ENCODE measurements at places on chromosomes 13 and 19. TPM values are rescaled to one million over a fixed set of nuclear protein-coding genes. Genes with fewer than 3 reads are reported as not detected.

ZNF607 gene
- 7.3 TPM for total RNA-seq

ZNF547 gene
- 1.7 TPM for total RNA-seq

KASH5 gene
- not detected for total RNA-seq

ACP5 gene
- total RNA-seq = not detected

DAND5 gene
- total RNA-seq = 0.18 TPM

PDS5B gene
- total RNA-seq = 12.6 TPM

DMKN gene
- total RNA-seq = 85.4 TPM

CNN1 gene
- 34.3 TPM for total RNA-seq

ZNF442 gene
- total RNA-seq = 7.7 TPM

PSG7 gene
- 31.0 TPM for total RNA-seq

- peak; percentile 21 for DNase-seq
Measured at GRCh38 chr13:74040200-74040599, 94.0 kb downstream of the KLF12 start.

- no peak for DNase-seq
Measured at GRCh38 chr19:9935506-9936325, 599 bp downstream of the OLFM2 start.

- no peak for DNase-seq
Measured at GRCh38 chr13:28001837-28002473, 13.5 kb upstream of the URAD start.

DNA sequence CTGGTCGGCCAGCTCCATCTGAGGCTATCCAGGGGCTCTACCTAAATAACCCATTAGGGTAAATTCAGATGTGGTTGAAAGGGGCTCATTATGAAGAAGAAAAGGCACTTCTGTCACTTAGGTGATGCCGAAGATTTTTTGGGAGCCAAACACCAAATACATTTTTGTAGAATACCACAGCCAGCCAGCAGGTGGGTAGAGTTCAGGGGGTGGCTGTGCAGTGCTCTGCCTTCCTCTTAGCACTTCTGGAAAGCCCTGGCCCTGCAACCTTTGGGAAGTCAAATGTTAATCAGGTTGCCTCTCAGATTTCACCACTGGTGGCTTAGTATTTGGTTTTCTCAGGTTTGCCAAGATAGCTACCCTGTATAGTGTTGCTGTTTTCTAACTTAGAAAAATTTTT is 18.5 kb upstream of the GPR18 start:
- no peak for DNase-seq

DNA sequence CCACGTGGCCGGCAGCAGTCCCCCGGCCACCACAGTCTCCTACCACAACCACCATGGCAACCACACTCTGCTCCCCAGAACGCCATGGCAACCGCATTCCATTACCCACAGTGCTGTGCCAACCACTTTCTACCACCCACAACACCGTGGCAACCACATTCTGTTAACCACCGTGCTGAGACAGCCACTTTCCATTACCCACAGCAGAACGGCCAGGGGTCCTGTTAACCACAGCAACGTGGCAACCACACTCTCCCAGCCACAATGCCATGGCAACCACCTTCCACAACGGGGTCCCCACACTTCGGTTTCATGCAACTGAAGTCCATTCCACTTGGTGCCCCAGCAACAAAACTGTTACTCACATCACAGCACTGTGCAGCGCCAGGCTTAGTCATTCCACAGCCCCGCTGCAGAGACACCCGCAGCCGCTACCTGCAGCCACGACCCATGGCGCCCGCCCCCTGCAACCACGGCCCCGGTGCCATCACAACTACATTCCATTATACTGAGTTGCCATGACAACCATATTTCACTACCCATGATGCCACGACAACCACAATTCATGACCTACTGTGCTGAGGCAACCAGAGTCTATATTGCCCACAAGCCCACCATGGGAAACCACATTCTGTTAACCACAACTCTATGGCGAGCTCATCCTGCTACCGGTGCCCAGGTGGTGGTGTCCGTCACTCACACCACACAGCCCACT is 10.0 kb downstream of the DPF1 start:
- no peak for DNase-seq

DNA sequence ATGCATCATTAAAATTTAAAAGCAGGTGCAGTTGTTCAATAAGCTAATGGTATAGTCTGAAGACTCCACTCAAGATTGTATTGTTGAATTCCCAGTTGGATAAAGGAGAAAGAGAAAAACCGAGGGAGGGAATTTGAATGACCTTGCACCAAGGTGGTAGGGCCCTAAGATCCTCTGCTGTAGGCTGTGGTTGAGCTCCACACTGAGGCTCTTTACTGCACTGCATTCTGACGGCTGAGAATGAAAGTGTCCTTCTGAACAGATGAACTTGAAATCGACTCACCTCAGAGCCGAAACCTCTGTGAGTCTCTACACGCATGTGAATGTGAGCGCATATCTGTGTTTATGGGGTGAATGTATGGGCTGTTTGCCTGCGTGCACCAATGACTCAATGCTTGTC is 388.9 kb upstream of the DACH1 start:
- DNase-seq = no peak

- no peak for DNase-seq
Measured at GRCh38 chr13:102680133-102680717, 14.6 kb downstream of the METTL21C start.

- DNase-seq = peak; percentile 88
Measured at GRCh38 chr13:113083402-113084061, 22.1 kb upstream of the F7 start.

- DNase-seq = no peak
Measured at GRCh38 chr19:28358633-28359032, 854.3 kb downstream of the UQCRFS1 start.

DNA sequence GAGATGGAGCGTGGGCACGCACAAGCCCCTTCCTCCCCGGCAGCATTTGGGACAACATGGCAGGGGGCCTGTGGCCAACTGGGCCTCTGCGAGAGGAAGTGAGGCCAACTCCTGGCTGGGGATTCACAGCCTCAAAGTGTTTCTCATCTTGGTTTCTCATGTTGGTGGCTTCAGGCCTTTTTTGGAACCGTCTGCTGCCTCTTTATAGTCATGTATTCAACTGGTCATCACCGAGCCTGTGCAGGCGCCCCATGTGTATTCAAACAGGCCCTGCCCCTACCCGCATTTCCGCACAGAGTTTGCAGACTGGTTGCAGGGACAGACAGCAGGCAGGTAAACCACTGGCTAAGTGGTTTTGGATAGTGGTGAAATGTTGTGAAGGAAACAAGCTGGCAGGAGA is 17.3 kb upstream of the RELB start:
- DNase-seq = no peak

- no peak for DNase-seq
Measured at GRCh38 chr19:34664168-34664567, 12.8 kb downstream of the SCGB2B2 start.

DNA sequence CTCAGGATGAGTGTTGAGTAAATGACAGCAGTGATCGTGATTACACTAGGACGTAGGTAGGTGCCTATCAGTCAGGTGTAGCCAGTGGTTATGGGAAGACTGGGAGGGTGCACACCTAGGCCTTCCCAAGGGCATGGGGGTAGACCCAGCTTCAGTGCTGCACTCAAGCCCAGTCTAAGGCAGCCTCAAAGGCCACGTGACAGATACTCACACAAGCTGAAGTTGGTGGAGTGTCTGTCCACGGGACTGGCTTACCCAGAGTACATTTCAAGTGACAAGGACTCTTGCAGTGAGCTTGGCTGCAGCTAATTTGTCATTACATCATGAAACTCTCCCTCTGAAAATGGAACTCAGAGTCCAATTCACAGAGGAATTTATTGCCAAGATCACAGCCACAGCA is 118.3 kb downstream of the SHISA2 start:
- DNase-seq = no peak

DNA sequence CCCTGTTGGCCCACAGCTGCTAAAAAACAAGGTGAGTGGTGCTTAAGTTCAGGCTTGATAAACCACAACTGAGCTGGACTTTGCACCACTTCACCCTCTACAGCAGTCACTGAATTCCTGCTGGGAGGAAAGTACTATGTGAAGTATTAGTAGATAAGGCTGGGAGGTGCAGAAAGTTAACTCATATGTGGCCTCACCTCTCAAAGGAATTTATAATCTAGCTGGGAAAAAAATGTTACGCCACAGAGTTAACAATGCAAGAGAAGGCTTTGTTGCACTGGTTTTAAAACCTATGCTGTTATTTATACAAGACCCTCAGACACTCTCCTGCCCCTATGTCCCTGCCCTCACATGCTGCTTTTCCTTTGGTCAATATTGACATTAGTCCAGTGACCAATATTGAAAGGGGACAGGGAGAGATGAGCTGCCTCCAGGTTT is 60.9 kb downstream of the LIG4 start:
- DNase-seq = no peak

GRCh38 chr13:77751513-77752456 is 54.3 kb downstream of the SLAIN1 start:
- peak; percentile 84 for DNase-seq

GRCh38 chr19:3324405-3324856 is 42.0 kb upstream of the NFIC start:
- DNase-seq = no peak

DNA sequence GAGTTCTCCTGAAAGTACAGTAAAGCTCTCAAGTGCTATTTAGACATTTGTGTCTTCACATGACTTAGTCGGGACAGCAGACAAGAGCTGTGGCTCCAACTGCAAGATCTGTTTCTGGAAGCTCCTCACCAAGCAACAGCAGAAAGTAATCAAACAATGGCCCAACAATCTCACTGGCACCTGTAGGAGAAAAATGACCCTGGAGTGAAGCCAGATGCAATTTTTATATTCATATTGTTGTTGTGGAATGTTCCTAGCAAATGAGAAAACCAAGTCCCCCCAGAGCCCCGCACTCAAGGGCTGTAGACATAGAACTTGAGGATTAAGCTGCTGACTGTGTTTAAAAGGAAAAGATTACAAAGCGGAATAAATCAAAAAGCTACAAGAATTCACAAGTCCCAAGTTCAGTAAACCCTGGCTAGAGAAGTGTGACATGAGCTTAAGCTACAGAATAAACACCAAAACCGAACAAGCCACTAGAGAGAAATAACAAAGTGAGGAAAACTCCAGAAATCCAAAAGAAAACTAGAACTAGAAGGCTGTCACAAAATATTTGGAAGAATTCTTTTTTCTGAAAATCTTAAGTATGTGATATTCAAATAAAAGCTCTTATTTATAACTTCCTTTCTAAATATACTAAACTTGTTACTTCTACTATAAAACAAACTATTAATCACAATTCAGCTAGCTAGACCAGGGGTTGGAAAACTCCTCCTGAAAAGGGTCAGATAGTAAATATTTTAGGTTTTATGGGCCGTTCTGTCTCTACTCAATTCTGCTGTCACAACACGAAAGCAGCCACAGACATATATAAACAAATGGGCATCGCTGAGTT is 454.5 kb downstream of the SUCLA2 start:
- no peak for DNase-seq

- DNase-seq = peak; percentile 23
Measured at GRCh38 chr13:30113551-30113950, 193.8 kb downstream of the KATNAL1 start.

DNA sequence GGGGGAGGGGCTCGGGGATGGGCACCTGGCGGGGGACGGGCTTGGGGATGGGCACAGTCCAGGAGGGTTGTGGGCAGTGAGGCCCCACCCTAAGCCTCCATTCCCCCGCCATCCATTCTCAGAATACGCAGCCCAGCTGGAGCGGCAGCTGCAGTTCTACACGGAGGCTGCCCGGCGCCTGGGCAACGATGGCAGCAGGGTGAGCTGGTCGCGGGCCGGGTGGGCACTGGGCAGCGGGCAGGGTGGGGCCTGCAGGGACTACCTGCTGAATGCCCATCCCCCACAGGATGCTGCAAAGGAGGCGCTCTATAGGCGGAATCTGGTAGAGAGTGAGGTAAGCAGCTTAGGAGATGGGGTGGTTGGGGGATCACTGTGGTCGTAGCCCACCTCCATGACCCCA is 8.3 kb downstream of the PODNL1 start:
- DNase-seq = no peak

DNA sequence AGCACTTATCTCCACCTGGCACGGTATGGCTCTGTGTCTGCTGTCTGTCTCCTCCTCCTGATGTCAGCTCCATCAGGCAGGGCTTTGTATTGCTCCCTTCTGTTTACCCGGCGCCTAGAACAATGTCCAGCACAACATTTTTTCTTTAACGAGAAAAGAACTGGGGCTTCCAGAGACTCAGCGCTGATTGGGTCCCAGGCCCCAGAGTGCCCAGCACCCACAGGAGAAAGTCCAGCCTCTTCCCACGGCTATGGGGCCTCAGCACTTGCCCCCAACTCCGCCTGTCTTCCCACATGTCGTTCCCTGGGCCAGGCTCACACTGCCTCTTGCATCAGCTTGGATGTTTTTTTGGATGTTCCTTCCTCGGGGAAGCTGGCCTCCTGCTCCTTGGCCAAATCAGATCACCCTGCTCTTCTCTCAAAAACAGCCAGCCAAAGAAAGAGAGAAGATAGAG is 6.9 kb downstream of the MYPOP start:
- no peak for DNase-seq

- no peak for DNase-seq
Measured at GRCh38 chr19:5018224-5019015, 49.5 kb downstream of the KDM4B start.

DNA sequence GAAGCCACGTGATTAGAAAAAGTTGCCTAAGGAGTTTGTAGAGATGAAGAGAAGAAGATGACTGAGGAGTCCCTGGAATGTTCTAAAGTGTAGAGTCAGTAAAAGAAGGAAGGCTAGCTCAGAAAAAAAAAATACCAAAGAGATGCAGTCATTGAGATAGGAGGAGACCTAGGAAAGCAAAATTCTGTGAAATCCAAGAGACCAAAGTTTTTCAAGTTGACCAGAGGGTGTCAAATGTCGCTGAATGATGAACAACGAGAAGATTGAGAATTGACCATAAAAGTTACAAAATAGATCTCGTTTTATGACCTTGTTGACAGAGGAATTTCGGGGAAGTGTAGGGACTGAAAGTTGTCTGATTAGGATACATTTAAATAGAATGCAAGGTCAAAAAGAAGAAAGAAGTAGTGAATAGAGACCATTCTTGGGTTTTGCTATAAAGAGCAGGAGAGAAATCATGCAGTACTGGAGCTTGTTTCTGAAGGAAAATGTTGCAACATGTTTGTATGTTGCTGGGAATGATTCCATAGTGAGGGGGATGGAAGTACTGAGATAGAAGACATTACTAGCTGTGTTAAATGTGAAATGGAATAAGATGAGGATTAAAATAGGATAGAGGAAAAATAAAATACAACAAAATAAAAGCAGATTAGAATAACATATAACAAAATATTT is 30.2 kb upstream of the HTR2A start:
- no peak for DNase-seq

DNA sequence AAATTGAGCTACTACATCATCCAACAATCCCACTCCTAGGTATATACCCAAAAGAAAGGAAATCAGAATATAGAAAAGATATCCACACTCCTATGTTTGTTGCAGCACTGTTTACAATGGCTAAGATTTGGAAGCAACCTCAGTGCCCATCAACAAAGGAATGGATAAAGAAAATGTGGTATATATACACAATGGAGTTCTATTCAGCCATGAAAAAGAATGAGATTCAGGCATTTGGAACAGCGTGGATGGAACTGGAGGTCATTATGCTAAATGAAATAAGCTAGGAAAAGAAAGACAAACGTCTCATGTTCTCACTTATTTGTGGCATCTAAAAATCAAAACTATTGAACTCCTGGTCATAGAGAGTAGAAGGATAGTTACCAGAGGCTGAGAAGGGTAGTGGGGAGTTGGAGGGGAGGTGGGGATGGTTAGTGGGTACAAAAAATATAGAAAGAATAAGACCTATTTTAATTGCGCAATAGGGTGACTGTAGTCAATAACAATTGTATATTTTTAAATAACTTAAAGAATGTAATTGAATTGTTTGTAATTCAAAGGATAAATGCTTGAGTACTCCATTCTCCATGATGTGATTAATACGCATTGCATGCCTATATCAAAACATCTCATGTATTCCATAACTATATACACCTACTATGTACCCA is 27.0 kb upstream of the HNRNPA1L2 start:
- no peak for DNase-seq

All from G401 (cell line).